Muscle of back (tissue), 13 donors: ENCODE measurements at places on chromosomes 3 and 15.

DNA sequence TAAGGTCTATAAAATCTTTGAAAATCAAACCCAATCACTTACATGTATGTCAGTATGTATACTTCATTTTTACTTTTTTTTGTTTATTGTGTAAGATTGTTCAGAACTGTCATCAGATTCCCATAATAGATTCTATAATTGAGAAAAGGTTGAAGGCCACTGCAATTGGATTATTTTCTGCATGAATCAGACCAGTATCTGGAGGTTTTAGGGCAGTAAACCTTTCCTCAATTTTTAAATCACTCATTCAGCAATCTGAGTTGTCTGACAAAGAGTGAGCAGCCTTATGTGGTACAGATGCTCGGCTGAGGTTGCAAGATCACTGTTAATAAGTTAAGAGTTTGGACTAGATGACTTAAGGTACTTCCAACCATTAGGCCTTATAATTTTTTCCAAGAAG, 96.0 kb downstream of the TP63 start:
- no peak for DNase-seq

DNA sequence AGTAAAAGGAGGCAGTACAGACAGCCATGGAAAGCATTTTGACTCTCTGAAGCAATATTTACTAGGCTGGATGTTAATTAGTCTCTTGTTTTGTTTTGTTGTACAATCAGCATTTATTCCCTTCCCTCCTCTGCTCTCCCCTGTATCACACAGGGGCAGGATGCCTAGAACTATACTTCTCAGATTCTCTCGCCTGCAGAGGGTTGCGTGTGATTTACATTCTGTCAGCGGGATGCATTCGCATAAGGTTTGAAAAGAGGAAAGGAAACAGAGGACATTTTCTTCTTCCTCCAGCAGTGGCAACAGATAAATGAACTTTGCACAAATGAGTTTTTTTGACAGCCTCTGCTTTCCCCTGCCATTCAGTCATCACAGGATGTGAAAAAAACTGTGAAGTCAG, 188.3 kb downstream of the RSL24D1 start:
- DNase-seq = no peak

DNA sequence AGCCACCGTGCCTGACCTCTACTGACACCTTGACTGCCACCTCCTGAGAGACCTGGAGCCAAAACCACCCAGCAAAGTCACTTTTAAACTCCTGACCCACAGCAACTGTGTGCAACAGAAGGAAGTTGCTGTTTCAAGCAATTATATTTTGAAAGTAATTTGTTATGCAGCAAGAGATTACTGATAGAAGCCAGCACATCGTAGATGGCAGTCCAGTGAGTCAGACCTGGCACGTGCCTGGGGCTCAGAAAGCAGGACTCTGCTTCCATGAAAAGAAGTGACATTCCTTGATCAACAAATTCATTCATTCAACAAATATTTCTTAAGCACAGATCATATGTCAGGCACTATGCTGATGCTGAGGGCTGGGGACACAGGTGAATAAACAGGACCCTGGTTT, 5.7 kb upstream of the CSPG4 start:
- DNase-seq = no peak

DNA sequence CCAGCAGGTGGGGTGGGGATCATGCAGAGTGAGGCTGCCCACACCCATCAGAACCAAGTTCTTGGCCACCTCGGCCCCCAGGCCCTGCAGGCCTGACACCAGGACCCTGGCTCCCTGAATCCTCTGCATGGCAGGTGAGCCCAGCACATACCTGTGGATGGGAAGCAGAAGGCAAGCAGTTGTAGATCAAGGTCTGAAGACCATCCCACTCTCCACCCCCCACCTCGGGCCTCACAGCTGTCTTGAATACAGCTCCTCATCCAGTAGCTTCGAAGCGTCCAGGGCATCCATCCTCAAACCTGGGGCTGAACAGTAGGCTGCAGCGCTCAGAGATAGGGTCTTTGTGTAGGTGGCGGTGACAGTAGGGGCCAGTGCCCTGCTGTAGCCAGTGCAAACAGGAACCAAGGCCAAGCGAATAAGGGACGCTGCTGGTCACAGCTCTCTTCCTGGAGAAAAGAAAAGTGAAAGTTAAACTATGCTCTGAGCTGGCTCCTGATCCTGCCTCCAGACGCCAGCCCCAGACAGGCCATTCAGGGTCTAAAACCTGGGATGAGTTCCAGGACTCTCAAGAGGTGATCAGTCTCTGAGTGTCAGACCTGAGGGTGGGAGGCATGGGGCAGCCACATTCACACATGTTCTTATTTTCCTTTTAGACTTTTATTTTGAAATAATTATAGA, at the start of gene UBA7:
Gene UBA7 (minus strand): TSS at position 457 of the 678 bp plus-strand sequence. CDS start 166 bp downstream, at position 291.
- DNase-seq = peak; percentile 84

GRCh38 chr15:63502843-63503738, 1.3 kb upstream of the USP3 start:
- DNase-seq = peak; percentile 40

- DNase-seq = peak; percentile 59
These were observed 177.4 kb upstream of the LINGO1 start for GRCh38 chr15:77810130-77810571.

GRCh38 chr3:182597621-182598041, 195.7 kb upstream of the ATP11B start:
- DNase-seq = no peak

DNA sequence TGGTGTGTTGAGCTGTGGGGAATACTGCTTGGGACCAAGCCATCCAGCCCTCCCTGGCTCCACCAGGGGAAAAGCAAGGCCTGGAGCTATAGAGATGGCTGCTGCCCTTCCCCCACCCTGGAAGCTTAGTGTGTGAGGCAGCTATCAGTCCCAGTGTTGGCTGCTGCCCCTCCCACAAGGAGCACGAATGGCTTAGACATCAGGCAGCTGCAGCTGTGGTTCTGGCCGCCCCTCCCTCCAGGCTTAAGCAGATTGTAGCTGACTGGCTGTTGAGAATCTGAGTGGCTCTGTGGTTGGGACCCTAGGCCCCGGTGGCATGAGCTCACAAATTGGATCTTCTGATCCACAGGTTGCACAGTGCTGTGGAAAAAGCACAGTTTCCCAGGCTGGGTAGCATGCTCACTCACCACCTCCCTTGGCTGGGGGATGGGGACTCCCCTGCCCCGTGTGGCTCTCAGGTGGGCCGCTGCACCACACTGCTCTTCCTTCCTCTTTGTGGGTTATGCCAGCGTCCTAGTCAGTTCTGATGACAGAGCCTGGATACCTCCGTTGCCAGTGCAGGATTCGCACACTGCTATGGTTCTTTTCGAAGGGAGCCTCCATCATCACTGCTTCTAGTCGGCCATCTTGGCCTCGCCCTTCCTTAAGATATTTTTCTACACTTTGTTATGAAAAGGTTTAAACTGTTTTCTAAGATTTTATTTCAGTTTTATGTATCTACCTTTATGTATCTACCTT, 21.2 kb upstream of the SUCNR1 start:
- DNase-seq = no peak

GRCh38 chr15:80567721-80568157, 127.4 kb upstream of the ABHD17C start:
- peak; percentile 74 for DNase-seq

GRCh38 chr3:66115858-66116654, 77.3 kb upstream of the MAGI1 start:
- DNase-seq = peak; percentile 38

- no peak for DNase-seq
These were observed 65.4 kb upstream of the PEX5L start for GRCh38 chr3:180102134-180102533.

- no peak for DNase-seq
These were observed 135.4 kb upstream of the FRMD4B start for GRCh38 chr3:69521286-69521685.

- peak; percentile 7 for DNase-seq
These were observed 199.2 kb downstream of the OTOL1 start for GRCh38 chr3:161695811-161696210.

GRCh38 chr3:59171491-59171890, 121.7 kb upstream of the CFAP20DC start:
- DNase-seq = no peak

DNA sequence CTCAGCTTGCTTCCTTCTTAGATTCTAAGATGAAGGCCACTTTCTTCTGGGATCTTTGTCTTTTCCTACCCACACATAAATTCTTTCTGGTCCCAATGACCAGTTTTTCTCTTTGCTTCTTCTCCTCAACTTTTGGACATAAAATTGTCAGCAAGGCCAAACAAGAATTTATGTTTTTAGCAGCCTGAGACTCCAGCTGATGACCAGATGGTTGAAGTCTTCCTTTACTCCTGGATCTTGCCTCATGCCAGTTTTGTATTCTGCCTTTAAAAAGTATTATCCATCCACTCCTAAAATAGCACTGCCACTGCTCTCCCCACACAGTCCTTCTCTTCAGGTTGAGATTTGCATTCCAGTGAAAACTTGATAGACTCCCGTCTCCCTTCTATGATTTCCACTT, 236.0 kb downstream of the VPS13C start:
- DNase-seq = no peak

DNA sequence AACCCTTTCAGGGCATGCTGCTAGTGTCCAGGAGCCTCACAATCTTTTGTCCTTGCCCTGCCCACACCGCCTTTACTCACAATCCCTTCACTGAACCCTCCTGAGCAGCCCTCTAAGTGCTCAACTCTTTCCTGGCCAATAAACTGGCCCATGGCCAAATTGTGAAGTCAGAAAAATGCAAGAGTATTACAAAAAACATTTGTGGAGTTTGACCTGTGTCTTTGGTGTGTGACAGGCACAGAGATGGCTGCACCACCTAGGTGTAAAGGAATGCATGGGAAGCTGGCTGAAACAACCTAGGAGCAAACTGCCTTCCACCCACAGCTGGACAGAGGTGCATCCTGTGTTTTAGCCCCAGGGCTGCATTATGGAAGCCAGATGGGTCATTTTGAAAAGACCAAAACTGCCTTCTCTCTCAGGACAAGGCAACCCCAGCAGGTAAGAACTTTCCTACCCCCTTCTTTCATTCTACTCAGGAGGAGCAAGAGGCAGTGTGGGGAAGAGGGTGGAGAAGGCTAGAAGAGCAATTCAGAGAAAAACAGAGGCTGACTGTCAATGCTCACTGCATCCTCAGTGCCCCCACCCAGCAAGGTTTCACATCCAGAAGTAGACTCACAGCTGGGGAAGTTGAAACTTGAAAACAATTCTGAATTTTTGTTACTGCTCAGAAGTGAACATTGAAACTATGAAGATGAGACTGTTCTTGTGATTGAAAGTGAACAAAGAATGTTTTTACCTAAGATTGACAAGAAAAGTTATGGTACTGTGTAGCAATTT, 78.6 kb downstream of the TRIM42 start:
- DNase-seq = no peak

DNA sequence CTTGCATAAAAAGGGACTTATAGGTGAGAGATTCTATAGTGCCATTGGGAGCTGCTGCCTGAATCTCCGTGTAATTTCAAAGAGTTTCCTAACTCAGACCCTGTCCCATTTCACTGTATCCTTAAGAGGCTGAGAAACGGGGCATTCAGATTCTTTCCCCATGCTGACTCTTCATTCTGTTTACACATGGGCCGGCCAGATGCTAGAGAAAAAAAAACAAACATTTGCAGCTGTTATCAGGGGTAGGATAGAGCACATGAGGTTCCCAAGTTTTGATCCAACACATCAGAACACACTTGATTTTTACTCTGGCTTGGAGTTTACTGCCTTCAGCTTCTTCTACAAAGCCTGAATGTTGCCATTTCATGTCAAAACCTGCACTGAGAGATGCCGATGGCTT, 215.9 kb upstream of the TPRG1 start:
- DNase-seq = no peak

GRCh38 chr3:31357451-31357850, 175.3 kb upstream of the STT3B start:
- no peak for DNase-seq

DNA sequence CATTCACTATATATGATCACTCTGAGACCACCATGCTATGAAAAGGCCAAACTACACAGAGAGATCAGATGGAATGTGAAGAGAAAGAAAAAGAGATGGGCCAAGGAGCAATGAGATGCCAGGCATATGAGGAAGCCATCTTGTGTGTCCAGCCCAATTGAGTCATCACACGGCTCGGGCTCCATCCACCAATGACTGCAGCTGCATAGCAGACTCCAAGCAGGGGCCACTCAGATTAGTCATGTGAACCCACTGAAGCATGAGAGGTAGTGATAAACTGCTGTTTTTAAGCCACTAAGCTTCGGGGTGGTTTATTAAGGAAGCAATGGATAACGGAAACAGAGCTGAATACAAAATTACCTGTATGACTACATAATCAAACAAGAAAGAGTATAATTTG, 185.9 kb downstream of the SUCLG2 start:
- no peak for DNase-seq

GRCh38 chr3:58085616-58086015, 77.4 kb downstream of the FLNB start:
- no peak for DNase-seq

GRCh38 chr3:45748068-45748467, 48.3 kb downstream of the SLC6A20 start:
- no peak for DNase-seq

DNA sequence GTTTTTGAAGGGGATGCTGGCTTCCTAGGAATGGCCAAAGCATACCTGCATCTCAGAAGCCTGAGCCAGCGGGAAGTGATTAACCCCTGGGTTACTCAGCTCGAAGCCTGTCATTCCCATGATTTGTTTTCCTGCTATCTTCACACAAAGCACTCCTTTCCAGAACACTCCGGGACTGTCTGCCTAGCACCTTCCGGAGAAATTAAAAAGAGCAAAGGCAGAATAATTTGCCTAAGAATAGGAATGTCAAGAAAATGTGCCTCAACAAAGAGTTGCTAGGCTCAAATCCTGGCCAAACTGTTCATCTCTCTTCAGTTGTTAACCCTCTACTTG, 34.1 kb downstream of the TPM1 start:
- no peak for DNase-seq

DNA sequence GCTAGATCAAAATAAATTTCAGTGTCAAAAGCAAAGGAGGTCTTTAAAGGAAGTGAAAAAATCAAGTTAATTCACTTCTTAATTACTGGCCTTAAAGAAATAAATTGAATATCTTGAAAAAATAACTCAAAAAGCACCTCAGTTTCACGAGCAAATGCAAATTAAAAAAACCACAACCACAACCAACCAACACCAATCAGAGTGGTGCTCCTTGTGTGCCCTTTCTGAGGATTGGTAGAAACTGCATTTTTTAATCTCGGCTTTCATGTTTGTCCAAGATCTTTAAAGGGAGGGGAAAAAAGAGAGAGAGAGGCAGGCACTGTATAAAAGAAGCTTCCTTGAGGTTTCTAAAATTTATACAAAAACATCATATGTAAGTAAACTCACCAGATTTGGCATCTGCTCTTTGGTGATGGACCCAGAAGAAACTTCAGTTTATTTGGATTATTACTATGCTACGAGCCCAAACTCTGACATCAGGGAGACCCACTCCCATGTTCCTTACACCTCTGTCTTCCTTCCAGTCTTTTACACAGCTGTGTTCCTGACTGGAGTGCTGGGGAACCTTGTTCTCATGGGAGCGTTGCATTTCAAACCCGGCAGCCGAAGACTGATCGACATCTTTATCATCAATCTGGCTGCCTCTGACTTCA, at the start of gene GPR15:
Gene GPR15 (plus strand): TSS at position 357 of the 653 bp plus-strand sequence. CDS start 56 bp downstream, at position 413.
- no peak for DNase-seq

GRCh38 chr15:71195242-71195641, 80.0 kb downstream of the THSD4 start:
- no peak for DNase-seq
